ENCODE measurements at places on chromosomes 6 and 20. TPM values are rescaled to one million over a fixed set of nuclear protein-coding genes. Genes with fewer than 3 reads are reported as not detected.

RFX6 gene
- not detected for total RNA-seq

MAP3K7 gene
- 16.8 TPM for total RNA-seq

MYCT1 gene
- 256 TPM for total RNA-seq

SCRT2 gene
- total RNA-seq: not detected

RAET1E gene
- total RNA-seq: under 0.01 TPM

ACOT13 gene
- total RNA-seq: 3.2 TPM

PTK6 gene
- total RNA-seq: under 0.01 TPM

BPHL gene
- 8.5 TPM for total RNA-seq

LPIN3 gene
- total RNA-seq: 0.65 TPM

ARHGAP40 gene
- total RNA-seq: not detected

R3HDML gene
- total RNA-seq: not detected

TTK gene
- 2.2 TPM for total RNA-seq

SLC25A27 gene
- total RNA-seq: 0.22 TPM

HDDC2 gene
- 4.1 TPM for total RNA-seq

TFAP2C gene
- total RNA-seq: not detected

MAVS gene
- total RNA-seq: 12.4 TPM

COX4I2 gene
- not detected for total RNA-seq

GATA5 gene
- total RNA-seq: not detected

BMP2 gene
- total RNA-seq: 14.5 TPM

BHLHE23 gene
- not detected for total RNA-seq

PRPF6 gene
- 54.8 TPM for total RNA-seq

SAMD5 gene
- 0.87 TPM for total RNA-seq

SDCBP2 gene
- total RNA-seq: 4.4 TPM

HLA-DPA1 gene
- 3.0 TPM for total RNA-seq

TMEM74B gene
- total RNA-seq: 0.44 TPM

LGSN gene
- total RNA-seq: not detected

XKR7 gene
- under 0.01 TPM for total RNA-seq

FBXL4 gene
- total RNA-seq: 7.0 TPM

Data from lung microvascular endothelial cell (primary cell).